ENCODE measurements at places on chromosomes 4 and X. TPM values are rescaled to one million over a fixed set of nuclear protein-coding genes. Genes with fewer than 3 reads are reported as not detected.
A peak's percentile ranks its signal among the peaks of the same experiment; 100 is the strongest.

SULT1E1 gene
- total RNA-seq = not detected

VBP1 gene
- 61.0 TPM for total RNA-seq

RPA4 gene
- total RNA-seq = 0.65 TPM

TRIM75 gene
- total RNA-seq = not detected

BEND2 gene
- total RNA-seq = not detected

IL21 gene
- not detected for total RNA-seq

DNA sequence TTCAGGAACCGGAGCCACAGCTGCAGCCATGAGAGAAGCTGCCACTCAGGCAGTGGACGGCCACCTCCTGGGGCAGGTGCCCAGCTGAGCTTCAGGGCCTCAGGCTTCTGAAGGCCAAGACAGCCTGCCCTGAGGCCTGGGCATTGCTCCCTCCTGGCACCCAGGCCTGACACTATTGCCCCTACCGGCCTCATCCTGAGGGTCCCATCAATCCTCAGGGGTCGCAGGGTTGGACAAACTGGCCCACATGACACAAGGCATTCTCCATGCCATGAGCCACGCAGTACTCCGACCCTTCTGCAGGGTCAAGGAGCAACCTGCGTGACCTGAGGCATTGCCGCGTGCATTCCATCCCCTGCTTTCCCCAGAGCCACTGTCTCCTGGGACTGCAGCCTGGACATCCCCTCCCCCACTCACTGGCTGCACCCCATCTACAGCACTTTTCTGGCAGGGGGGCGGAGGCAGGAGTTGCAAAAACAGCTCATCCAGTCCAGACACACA lies 3.0 kb upstream of the ZFP92 start:
- no peak for DNase-seq

DNA sequence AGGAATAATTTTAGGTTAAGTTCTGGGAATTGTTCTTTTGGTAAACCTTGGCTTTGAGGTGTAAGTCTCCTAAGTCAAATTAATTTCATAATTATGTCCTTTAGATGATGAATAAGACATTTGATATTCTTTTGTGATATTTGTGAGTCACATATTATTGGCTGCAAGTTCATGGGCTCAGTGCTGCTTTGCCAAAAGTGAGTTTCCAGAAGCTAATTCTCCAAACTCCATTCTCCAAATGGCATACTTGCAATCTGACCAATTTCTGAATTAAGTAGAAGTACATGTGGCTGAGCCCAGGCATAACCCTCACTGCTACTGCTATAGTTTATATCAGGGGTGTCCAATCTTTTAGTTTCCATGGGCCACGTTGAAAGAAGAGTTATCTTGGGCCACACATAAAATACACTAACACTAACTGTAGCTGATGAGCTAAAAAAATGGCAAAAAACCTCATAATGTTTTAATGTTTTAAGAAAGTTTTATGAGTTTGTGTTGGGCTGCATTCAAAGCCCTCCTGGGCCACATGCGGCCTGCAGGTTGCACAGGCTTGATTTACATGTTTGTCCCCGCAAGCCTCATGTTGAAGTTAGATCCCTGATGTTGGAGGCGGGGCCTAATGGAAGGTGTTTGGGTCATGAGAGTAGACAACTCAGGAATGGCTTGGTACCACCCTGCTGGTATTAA lies 196.1 kb downstream of the ZNF330 start:
- peak; percentile 71 for DNase-seq

DNA sequence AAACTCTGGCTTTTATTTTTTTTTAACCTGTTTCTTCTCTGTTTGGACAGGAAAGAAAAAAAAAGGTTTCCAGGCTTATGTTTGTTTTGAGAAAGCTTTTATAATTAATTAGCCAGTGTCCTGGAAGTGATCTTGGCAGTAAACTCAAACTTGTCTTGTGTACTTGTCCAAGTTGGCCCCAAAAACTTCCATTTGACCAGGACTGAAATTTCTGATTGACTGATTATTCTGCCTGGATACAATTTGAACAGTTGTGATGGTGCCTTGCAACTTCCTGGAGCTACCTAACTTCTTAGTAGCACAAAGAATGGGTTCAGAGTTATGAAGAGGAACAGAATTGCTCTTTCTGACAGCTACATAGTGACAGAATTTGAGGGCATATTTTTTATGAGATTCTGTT lies 62.0 kb downstream of the SLC4A4 start:
- DNase-seq = no peak

DNA sequence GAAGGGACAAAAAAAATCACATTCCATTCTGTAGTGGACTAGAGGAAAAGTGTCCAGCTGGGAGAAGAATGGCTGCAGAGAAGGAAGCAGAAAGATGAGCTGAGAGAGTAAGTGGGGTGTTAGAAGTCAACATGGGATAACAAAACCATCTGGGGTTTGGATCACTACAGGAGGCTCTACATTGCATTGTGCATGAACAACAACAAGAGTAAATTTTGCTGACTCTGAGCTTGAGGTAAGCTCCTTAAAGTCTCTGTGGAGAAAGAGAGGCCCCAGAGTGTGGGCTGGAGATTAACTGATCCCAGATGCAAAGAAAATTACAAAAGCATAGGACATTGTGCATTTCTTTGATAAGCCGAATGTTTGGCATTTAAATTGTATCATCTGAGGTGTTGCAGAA lies 128.9 kb downstream of the UGT8 start:
- DNase-seq = no peak

GRCh38 chr4:28682847-28683246 lies 1822.2 kb downstream of the STIM2 start:
- DNase-seq = no peak

- no peak for DNase-seq
These were observed 15.7 kb downstream of the FAM184B start for GRCh38 chr4:17765514-17766286.

GRCh38 chr4:19575924-19576323 lies 675.8 kb upstream of the SLIT2 start:
- no peak for DNase-seq
